AG20443 (cell line): ENCODE measurements at places on chromosomes 6 and 20.

GRCh38 chr20:39214828-39215227 lies 252.7 kb downstream of the DHX35 start:
- DNase-seq, result no peak

DNA sequence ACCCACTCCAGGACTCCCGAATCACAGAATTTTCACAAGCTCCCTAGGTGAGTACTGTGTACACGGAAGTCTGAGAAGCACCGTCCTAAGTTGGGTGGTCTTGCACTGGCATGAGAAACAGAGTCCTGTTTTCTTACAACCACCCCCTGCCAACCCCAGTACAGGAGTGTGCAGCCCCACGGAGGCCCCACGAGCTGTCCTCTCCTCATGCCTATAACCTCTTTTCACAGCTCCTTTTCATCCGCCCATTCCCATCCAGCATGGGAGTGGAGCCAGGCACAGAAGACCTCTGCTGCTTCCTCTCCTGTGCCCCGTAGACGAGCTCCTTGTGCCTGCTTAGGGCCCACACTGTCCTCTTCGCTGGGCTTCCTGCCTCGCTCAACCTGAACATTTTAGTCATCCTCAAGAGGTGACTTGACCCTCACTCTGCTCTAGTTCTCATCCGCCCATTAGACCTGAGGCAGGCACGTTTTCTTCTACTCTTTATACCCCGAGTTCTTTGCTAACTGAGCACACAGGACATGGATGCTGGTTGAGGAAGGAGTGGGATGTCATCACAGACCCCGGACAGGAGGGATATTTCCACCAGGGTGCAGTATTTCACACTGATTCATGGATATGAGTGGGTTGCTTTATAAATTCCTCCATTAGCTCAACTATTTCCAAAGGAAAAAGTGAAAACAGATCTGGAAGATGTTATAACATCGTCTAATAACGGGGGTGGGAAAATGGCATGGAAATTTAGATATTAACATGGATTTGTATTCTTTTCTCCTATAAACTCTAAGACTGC lies 160.5 kb downstream of the TTLL2 start:
- DNase-seq, result no peak

DNA sequence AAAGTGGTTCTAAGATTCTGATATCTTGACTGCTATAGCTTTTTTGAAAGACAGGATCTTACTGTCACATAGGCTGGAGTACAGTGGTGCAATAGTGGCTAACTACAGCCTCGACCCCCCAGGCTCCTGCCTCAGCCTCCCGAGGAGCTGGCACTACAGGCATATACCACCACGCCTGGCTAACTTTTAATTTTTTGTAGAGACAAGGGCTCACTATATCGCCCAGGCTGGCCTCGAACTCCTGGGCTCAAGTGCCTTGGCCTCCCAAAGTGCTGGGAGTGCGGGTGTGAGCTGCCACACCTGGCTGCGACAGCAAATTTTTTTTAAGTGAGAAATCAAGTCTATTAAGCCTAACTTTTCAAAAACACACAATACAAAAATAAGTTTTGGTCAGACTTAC lies 106.6 kb downstream of the NOL4L start:
- no peak for DNase-seq

DNA sequence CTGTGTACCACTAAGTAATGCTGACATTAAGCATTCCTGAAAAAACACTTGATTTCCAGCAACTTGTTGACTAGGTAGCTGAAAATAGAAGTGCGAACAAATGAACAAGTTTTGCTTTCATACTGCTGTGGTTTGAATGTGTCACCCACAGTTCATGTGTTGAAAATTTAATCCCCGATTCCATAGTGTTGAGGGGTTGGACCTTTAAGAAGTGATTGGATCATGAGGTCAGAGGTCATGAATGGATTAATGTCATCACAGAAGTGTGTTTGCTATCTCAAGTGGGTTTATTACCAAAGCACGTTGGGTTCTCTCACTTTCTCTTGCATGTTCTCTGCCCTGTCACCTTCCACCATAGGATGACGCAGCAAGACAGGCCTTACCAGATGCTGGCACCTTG lies 568.5 kb downstream of the UTRN start:
- no peak for DNase-seq

DNA sequence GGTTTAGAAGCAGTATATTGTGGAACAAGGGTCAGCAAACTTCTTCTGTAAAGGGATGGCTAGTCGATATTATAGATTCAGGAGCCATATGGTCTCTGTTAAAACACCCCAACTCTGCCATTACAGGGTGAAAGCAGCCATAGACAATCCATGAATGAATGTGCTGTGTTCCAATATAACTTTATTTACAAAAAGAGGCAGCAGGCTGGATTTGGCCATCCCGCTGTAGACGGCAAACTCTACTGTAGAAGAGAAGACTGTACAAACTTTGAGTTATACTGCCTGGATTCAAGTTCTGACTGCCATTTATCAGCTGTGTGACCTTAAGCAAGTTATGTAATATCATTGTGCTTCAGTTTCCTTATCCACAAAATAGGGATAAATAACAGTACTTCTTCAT lies 33.7 kb upstream of the SNX9 start:
- no peak for DNase-seq

DNA sequence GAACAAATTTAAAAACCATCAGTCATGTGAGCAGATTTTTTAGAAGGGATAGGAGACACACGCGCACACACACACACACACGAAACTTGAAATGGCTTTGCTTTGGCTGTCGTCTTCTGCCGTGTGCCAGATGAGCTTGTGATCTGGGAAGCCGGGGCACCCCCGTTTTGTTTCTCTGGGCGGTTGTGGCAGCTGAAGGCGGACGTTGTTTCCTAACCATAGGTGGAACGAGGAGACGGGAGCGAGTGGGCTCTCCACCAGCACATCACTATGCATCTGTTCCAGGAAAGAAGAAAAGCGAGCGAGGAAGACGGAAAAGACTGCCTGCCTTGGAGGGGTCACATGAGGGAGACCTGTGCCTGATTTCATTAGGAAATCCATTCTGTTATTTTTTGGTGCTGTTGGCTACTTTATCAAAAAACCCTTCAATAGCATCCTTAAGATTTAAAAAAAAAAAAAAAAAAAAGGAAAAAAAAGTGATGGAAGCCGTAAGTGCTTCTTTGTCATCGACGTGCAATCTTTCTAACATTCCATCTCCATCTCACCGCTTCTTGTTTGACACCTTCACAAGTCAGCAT lies 142.1 kb downstream of the DTNBP1 start:
- no peak for DNase-seq

GRCh38 chr6:127219869-127220268 lies 46.8 kb upstream of the RNF146 start:
- no peak for DNase-seq

DNA sequence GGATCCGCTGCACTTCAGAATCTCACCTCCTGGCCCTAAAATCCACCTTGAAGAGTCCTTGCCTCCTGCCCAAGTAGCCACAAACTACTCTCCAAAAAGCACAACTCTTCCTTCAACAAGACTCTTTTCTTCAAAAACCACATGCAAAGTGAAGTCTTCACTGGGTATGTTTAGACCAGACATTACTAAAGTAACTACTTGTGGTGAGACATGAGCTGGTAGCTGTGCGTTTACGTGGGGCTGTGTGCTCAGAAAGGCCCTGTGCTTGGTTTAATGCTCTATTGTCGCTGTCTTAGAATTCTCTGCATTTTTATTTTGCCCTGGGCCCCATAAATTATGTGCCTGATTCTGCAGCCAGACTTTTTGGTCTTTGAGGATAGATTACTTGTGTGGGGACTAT lies 104.4 kb upstream of the HDAC2 start:
- no peak for DNase-seq

DNA sequence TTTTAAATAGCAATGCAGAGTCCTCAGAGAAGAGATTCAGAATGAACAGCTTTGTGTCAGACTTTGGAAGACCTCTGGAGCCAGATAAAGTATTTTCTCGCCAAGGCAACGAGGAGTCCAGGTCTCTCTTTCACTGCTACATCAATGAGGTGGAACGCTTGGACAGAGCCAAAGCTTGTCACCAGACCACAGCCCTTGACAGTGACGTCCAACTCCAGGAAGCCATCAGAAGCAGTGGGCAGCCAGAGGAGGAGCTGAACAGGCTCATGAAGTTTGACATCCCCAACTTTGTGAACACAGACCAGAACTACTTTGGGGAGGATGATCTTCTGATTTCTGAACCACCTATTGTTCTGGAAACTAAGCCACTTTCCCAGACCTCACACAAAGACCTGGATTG lies 55.5 kb downstream of the MRAP2 start:
- no peak for DNase-seq
